ENCODE measurements at places on chromosomes 5 and 9.
A peak's percentile ranks its signal among the peaks of the same experiment; 100 is the strongest.

- no peak for DNase-seq
Observed at GRCh38 chr9:128208386-128208785, 5.2 kb downstream of the DNM1 start.

DNA sequence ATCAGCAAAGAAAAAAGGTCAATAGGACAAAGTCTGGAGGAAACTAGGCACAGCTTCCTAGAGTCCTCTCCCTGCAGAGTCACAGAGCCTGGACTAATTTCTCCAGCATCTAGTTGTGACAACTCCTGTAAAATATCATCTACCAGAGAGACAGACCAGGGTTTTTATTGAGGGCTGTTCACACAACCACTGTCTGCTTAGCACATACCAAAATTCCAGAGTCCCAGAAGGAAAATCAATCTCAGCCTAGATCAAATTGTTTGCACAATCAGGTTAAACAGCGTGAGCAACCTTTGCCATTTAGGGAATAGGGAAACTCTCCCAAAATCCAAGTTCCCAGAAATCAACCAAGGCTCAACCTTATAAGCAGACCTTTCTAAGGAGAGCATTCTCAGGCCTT lies 190.3 kb downstream of the SYK start:
- peak; percentile 80 for DNase-seq

DNA sequence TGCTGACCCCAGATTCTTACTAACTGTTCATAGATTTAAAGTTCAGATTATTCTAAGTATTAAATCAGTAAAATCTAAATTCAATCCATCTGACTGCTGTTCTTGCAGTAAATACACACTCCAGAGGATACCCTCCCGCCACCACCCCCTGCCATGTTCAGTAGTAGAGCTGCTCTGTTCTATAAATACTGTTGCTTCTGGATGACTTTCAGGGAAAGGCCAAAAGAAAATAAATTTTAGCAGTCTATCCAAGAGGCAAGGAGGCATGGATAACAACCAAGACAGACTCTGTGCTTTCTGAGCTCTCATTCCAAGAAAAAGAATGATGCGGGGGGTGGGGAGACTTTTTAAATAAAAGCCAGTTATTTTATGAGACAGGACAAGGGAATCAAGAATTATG lies 115.1 kb downstream of the ADAMTS6 start:
- DNase-seq, result peak; percentile 22

- DNase-seq, result peak; percentile 84
Observed at GRCh38 chr9:93450945-93451815, at the start of gene FAM120A. FAM120A (plus strand) TSS chr9:93451685; CDS start chr9:93451916, 231 bp downstream.

Data from EH (cell line).